ENCODE measurements at places on chromosomes 4 and X.

DNA sequence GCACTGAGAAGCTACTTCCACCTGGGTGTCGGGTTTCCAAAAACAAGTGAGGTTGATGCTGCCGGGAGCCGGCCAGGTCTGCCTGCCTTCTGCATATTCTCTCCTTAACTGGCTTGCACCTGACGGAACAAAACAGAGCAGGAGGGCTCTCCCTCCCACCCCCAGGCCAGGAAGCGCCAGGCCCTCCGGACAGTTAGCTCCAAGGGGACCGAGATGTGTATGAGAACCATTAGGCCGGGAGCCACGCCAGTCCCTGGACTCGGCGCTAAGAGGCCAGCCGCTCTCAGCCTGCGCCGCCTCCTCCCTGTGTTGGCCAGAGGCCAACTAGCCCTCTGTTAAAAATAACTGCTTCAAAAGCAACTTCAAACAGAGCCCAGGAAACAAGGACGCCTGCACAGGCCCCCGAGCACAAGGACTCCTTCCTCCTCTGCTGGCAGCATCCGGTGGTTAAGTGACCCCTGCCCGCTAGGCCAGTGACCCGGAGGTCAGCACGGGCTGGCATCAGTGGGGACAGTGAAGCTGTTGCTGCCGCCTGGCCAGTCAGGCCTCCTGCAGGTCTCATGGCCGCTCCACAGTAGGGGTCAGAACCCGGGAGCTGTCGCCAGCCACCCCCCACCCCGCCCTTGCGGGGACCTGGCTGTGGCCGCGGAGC, 107.9 kb downstream of the ABLIM2 start:
- DNase-seq: no peak

DNA sequence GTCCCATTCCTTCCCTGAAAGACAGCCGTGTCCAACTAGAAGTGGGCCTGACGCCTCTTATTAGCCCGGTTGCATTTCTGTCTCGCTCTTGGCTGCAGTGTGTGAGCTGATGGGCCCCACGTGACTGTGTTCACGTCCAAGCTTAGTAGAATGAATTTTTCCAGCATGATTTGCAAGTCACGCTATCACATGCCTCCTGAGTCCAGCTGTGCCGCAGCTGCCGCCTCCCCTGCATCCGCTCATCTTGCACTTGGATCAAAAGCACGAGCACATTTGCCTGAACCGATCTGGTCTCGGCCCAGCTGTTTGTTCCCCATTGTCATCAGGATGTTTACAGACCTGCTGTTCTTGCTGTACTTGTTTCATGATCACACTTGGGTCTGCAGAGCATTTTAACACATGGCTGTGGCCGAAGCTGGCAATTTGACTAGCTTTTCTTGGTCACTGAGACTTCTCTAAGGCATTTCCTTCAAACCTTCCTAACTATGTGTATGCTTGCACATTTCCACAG, 126.5 kb downstream of the KIT start:
- DNase-seq: no peak

DNA sequence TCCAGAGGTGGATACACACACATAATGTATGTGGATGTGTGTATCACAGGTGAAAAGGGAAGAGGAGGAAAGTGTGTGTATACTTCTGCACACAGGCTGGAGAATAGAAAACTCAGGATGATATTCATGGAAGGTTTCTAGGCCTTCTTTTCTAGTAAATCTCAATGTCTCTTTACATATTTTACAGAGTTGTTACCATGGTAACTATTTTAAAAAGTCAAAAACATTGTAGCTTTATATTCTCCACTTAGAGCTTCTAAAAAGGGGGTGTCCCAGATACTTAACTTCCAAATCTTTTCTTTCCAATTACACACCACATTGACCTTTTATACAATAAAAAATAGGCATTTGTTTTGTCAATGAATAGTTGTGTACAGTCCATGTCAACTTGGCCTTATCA, 604.8 kb upstream of the LCORL start:
- no peak for DNase-seq

DNA sequence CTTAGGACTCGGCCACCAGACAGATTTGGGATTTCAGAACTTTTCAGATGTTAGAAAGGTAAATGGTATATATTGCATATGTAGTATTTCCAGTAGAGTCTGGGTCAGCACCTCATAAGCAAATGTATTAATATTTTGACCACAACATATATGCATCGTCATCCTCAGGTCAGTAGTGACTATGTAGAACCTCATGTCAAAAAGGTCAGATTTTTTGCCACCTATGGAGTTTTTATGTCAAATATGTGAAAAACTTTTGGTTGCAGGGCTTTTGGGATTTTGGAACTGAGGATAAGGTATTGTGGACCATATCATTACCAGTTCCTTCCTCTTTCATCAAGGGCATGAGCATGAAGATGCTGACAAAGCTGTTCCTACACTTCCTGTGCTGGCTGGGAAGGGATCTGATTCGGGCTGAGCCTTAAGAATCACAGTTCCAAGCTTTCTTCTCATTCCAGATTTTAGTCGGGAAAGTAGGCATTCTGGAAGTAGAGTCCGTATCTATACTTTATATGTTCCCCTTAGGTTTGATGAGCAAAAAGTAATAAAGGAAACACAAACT, 183.0 kb upstream of the PGRMC2 start:
- DNase-seq: no peak

GRCh38 chr4:167555338-167556022, 321.2 kb upstream of the SPOCK3 start:
- no peak for DNase-seq

GRCh38 chr4:80143307-80143679, 54.0 kb upstream of the PRDM8 start:
- DNase-seq: no peak

DNA sequence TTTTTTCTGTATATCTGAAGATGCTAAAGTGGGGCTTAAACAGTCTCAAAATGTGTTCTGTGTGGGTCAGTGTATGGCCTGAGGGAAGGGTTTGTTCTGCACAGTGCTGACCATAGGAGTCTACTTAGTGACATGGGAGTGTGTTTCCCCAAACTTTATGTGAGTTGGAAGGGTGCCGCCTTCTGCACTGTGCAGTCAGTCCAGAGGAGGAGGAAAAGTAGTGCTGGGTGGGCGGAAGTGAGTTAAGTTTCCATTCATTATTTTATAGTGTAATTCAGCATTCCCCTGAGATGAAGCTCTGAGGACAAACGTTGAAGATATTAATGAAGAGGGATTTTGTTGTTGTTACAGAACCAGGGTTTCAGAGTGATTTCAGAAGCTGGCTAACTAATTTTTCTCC, 2.9 kb downstream of the CHST7 start:
- DNase-seq: no peak

DNA sequence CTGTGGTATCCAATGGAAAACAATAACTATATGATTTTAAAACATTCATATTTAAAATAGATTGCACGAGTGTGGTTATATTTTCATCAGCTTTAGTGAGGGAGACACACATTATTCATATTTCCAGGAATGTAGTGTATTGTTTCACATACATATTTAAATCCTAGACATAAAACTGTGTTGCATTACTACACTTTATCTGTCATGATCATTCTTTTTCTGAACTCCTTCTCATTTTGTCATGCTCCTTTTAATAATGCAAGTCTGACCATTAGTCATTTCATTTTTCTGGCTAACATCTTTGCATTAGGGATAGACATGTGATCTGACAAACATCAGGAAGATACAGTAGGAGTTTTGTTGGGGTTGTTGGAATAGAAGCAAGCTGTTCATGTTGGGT, 1382.7 kb downstream of the PCDH7 start:
- no peak for DNase-seq

DNA sequence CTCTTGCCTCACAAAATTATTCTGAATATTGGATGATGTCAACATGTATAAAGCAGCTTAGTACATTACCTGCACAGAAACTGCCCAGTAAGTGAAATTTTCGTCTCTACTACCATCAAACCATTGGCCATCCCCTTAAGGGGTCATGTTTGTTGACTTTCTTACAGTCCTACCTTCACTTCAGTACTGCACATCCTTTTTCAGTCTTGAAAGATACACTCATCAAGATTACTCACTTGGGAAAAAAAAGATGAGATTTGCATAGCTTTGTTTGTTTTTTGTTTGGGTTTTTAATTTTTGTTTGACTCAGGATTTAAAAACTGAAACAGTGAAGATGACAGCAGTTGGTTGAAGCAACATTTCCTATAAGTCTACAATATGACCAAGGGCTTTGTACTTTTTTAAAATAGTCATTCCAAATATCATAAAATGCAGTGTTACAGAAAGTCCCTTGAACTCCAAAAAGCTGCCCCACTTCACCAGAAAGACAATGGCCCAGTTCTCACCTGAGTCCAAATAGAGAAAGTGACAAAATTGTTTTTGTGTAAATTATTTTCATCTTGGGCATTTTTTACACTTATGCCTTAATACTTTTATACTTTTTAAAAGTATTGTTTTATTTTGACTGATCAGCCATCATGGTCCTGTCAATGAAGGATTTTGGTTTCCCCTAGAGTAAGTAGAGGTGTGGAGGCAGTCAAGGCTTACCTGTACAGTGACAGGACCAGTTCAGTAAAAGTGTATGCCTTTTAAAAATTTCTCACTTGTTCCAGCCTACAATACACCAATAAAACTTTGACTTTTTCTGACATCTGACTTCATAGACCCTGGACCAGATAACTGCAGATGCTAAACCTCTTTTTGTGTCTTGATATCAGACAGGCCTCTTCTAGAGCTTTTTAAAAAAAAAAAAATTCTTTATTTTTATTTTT, 59.7 kb upstream of the EDA2R start:
- DNase-seq: no peak

DNA sequence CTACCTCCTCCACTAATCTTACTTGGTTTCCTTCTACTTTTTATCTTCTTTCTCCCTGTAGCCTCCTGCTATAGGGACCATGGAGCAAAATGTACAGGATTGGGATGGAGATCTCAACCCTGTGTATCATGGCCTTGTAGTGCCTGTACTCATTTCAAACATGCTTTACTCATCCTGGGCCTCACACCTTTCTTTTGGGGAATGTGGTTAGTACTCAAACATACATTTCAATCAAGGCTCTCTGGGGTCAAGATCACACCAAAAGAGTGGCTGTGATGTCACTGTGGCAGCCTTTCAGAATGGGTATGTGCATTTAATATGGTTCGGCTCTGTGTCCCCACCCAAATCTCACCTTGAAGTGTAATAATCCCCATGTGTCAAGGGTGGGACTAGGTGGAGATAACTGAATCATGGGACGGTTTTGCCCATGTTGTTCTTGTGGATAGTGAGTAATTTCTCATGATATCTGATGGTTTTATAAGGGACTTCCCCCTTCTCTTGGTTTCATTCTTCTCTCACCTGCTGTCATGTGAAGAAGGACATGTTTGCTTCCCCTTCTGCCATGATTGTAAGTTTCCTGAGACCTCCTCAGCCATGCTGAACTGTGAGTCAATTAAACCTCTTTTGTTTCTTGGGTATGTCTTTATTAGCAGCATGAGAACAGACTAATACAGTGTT, 205.1 kb downstream of the RASL11B start:
- no peak for DNase-seq

GRCh38 chr4:98332017-98332416, 70.8 kb downstream of the RAP1GDS1 start:
- DNase-seq: no peak

DNA sequence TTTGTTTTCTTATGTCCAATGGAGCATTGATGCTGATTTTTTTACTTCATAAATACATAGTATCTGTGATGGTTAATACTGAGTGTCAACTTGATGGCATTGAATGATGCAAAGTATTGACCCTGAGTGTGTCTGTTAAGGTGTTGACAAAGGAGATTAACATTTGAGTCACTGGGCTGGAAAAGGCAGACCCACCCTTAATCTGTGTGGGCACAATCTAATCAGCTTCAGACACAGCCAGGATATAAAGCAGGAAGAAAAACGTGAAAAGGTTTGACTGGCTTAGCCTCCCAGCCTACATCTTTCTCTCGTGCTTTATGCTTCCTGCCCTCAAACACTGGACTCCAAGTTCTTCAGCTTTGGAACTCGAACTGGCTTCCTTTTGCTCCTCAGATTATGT, 230.6 kb upstream of the SPRY1 start:
- no peak for DNase-seq

GRCh38 chr4:13413729-13414437, 70.3 kb downstream of the RAB28 start:
- no peak for DNase-seq

DNA sequence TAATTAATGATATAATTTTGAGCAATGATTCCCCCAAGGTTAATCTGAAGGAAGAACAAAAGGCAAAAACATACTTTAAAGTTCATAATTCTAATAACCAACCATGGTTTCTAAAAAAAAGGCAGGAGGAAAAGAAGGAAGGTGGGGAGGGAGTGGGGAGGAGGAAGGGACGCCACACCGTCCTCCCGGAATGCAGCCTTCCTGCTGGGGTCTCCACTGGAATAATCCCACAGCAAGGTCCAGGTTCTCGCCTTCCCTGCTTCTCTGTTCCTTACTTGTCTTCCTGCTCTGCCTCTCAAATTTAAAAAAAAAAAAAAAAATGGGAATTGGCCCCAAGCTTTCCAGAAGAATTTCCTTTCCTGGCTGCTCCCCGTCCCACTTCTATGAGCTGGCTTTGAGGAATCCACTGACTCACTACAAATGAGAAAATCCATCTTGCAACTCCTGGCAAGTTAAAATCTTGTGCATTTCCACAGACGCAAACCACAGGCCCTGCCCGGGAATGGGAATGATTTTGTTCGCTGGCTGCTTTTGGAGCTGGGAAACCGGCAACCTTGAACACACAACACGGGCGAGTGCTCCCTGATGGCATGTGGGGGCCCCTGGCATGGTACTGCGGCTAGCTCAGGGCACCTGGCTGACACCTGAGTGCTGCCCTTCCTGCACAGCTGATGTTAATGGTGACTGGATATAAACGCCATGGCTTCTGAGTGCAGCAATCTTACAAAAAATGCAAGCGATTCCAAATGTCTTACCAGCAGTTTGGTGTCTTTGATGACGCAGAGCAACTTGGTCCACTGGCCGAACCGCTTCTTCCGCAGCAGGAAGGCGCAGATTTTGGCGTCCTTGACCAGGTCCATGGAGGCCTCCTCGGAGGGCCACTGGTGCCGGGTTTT, 97.0 kb downstream of the AFAP1 start:
- no peak for DNase-seq

GRCh38 chr4:185838104-185838452, 26.1 kb upstream of the SORBS2 start:
- DNase-seq: no peak

Measured in stimulated activated CD4-positive, alpha-beta T cell treated with anti-CD3 and anti-CD28 coated beads, Interleukin-12 subunit alpha, Interleukin-12 subunit beta, amount 100 ng/mL, for 4 hours (primary cell).